Activated CD8-positive, alpha-beta memory T cell treated with anti-CD3 and anti-CD28 coated beads, Interleukin-2, amount 10 ng/mL, durations not matched to agents 7 days and 5 days (primary cell): ENCODE measurements at places on chromosomes 4 and X.

DNA sequence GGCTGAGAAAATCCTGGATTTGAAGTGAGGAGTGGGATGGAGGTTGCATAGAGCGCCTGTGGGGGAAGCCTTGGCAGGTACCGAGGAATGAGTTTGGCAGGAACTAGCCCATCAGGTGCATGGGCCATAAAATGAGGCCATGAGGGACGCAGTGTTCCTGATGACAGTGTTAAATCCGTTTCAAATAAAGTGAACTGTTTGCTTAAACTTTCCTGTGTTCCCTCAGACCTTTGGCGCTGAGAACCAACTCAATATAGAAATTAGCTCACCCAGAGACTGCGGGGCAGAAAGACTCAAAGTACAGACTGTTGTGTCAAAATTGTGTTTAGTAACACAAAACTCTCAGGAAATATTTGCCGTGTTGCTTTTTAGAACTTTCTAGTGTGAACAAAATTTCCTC lies 250.0 kb upstream of the NR3C2 start:
- no peak for DNase-seq

- no peak for DNase-seq
These were observed 7.4 kb downstream of the SUPT20HL2 start for GRCh38 chrX:24306440-24306839.

GRCh38 chrX:54818221-54818620 lies 10.7 kb downstream of the MAGED2 start:
- no peak for DNase-seq

DNA sequence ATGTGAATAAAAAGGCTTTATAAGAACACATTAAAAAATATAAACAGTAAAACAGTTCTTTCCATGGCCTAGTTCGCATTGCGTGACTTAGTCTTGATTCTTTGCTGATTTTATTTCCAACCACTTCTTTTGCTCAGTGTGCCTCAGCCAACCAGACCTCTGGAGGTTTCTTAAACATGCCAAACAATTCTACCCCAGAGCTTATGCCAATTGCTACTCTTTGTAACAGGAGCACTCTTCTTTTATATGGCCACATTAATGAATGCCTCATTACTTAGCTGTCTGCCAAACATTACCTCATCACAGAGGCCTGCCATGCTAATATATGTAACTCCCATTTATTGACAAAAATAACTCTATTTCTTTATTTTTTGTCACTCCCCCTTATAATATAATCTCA lies 202.3 kb downstream of the NDST4 start:
- DNase-seq, result no peak

GRCh38 chr4:158775091-158775651 lies 6.3 kb downstream of the FNIP2 start:
- no peak for DNase-seq

- DNase-seq, result no peak
These were observed 205.9 kb downstream of the STIM2 start for GRCh38 chr4:27066591-27066990.
